Thyroid gland (tissue), 4 donors: ENCODE measurements at places on chromosomes 13 and 19.

DNA sequence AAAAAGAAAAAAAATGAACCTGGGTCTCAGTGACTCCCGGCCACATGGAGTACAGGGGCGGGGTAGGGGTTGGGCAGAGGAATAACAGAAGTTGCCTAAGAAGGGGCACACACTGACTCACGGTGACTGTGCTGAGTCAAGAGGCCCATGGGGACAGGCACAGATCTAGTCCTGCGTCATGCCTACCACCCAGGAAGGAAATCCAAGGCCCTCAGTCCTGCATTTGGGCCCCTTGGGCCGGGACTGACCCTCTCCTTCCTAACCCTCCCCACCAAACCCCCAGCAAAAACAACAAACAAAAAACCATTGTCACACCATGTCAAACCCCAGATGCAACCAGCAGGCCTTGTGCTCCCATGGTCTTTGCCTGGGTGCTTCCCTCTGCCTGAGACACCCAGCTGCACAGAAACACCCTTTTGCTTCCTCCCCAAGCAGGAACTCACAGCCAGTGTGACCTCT, 9.6 kb upstream of the NOTCH3 start:
- peak; percentile 12 for DNase-seq

GRCh38 chr19:4139614-4140236, 13.7 kb upstream of the CREB3L3 start:
- peak; percentile 73 for DNase-seq

GRCh38 chr13:80590551-80590950, 249.6 kb upstream of the SPRY2 start:
- DNase-seq: no peak

GRCh38 chr19:12913851-12914690, 5.0 kb downstream of the SYCE2 start:
- peak; percentile 67 for DNase-seq

DNA sequence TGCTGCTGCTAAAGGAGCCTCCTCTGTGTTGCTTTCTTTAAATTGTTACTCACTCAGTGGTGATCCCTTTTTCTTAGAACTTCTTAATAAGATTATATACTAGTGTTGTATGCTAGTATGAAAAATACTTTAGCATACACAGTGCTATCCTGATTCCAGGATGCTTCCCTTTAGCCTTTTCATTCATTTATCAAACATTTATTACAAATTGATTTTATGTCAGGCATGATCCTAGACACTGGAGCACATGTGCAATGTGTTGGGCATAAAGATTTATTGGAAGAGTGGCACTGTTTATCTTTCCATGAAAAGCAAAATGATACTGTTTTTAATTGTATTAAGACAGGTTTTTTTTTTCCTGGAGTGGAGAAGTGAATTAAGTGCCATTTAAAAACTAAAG, 249.6 kb downstream of the GPC5 start:
- no peak for DNase-seq

DNA sequence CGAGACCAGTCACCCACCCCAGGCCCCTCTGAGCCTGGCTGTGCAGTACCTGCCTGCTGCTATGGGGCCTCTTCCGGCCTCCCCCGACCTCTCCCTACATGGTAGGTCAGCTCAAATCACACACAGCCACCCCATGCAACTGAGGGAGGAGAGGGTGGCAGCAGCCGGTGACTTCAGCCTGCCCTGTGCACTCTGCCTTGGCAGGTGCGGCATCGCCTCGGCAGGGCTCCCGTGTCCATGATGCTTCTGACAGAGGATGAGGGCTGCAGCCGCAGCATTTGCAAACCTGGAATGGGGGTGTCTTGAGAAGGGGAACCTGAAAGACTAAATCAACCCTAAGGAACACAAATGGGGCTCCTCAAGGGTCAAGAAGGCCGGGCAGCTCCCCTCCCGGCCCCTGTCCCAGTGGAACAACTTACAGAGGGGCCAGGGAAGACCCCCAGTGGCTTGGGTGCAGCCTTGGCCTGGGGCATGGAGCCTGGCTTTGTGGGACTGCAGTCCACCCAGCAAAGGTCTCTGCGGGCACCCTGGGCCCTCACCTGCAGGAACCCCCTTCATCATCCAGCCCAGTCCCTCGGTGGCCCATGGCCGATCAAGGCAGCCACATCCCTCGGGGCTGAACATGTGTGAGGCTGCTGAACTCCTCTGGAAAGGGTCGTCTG, 6.7 kb downstream of the TEX29 start:
- DNase-seq: no peak
